ENCODE measurements at places on chromosomes 12 and 14. TPM values are rescaled to one million over a fixed set of nuclear protein-coding genes. Genes with fewer than 3 reads are reported as not detected.

ARHGEF40 gene
- 32.9 TPM for total RNA-seq

KRT72 gene
- not detected for total RNA-seq

PDE3A gene
- 2.7 TPM for total RNA-seq

DNA sequence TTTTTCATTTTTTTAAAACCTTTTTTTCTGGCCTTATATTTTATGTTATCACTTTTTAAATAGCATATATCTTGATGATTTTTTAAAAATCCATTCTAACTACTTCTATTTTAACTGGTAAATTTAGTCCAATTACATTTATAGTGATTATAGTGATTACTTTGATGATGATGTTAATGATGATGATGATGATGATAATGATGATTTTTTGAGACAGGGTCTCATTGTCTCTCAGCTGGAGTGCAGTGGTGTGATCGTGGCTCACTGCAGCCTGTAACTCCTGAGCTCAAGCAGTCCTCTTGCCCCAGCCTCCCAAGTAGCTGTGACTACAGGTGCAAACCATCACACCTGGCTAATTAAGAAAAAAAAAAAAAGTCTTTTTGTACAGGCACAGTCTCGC, 27.1 kb downstream of the BRMS1L start:
- H3K4me3 ChIP-seq = no peak overlapping the region
- no peak for DNase-seq
- H3K4me1 ChIP-seq = no peaks in the 10 kb centered on the region
- no peaks in the 10 kb centered on the region for H3K27me3 ChIP-seq

- no peak overlapping the region for H3K4me3 ChIP-seq
- DNase-seq = peak; percentile 10
- H3K27ac ChIP-seq = no peak overlapping the region
- no peaks in the 10 kb centered on the region for H3K4me1 ChIP-seq
- no peaks in the 10 kb centered on the region for H3K36me3 ChIP-seq
These were observed 10.4 kb downstream of the NGB start for GRCh38 chr14:77260631-77261030.
